Muscle of arm (tissue), 14 donors: ENCODE measurements at places on chromosomes 16 and 17.

DNA sequence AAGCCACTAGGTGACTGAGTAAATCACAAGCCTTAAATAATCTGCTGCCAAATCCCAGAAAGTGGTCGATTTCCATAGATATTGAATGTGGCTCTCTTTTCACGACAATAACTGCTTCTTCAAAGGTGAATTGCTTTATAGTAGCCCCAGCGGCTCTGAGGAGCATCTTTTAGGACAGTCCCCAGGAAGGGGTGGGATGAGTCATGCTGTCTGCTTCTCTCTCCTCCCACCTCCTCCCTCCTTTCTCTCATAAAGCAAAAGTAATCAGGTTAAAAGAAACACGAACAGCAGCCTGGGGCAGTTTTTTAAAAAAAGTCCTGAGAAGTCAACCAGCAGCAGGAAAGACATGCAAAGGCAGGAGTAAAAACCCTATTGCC, 1.8 kb downstream of the KIAA0513 start:
- DNase-seq = no peak

DNA sequence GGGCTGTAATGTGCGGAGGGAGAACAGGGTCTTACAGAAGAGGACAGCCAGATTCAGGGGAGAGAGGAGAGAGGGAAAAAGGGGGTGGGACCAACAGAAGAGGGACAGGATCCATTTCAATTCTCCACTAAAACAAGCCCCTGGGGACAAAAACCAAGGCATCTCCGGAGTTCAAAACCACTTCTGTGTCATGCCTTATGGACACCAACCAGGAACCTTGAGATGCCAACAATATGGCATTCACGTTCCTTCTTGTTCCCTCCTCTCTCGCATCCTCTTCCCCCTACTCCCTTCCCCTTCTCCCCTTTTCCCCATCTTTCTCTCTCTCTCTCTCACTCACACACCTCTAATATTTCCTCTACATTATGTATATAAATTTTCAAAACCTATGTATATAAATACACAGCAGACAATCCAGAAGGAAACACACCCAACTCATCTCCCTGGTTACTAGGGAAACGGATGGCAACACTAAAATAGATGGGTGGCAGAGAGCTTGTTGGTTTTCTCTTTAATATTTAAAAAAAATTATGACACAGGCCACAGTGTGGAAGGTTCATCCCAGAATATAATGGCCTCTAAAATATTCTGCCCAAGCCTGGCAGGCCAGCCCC, 123.1 kb downstream of the SLC39A11 start:
- no peak for DNase-seq

GRCh38 chr17:70872103-70872502, 702.8 kb downstream of the KCNJ2 start:
- DNase-seq = peak; percentile 22

DNA sequence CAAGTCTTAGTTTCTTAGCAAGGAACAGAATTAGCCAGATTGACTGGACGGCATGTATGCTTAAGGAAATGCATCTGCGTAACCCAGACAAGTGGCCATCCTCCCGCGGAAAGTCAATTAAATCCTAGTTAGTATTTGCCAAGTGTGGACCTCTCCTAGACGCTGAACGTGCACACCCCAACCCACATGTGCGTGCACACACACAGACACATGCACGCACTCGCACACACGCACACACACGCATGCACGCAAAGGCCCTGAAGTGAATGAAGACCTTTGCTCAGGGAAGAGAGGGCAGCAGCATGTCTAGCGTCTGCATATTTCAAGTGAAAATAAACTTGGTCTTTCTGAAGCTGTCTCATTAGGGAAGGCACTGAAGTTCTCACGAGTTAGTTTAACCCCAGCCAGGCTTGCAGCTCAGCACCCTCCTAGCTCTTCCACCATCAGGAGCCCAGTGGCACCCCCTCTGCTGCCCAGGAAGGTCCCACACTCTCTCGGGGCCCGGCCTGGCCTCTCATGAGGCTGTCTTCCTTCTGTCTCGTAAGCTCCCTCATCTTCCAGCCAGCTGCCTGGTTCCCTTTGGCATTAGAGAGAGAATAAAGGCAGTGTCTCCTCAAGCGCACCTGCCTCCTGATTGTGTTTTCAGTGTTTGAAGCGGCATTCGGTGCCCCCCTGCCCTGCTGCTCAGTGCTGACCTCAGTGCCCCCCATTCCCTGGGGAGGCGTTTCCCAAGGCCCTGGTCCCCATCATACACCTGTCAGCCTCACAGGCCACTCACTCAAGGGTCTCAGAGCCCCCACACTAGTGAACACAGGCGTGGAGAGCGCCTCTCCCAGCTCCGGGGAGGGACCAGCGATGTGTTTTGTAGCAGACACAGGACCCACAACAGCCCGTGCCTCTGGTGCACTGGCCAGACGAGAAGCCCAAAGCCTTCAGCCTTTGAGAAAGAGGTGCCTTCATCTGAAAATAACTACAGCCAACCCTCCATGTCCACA, 52.2 kb upstream of the CHMP6 start:
- DNase-seq = no peak

- no peak for DNase-seq
Observed at GRCh38 chr16:66131895-66132294, 234.6 kb upstream of the CDH5 start.

- no peak for DNase-seq
Observed at GRCh38 chr16:83804366-83804765, 3.4 kb upstream of the HSBP1 start.

DNA sequence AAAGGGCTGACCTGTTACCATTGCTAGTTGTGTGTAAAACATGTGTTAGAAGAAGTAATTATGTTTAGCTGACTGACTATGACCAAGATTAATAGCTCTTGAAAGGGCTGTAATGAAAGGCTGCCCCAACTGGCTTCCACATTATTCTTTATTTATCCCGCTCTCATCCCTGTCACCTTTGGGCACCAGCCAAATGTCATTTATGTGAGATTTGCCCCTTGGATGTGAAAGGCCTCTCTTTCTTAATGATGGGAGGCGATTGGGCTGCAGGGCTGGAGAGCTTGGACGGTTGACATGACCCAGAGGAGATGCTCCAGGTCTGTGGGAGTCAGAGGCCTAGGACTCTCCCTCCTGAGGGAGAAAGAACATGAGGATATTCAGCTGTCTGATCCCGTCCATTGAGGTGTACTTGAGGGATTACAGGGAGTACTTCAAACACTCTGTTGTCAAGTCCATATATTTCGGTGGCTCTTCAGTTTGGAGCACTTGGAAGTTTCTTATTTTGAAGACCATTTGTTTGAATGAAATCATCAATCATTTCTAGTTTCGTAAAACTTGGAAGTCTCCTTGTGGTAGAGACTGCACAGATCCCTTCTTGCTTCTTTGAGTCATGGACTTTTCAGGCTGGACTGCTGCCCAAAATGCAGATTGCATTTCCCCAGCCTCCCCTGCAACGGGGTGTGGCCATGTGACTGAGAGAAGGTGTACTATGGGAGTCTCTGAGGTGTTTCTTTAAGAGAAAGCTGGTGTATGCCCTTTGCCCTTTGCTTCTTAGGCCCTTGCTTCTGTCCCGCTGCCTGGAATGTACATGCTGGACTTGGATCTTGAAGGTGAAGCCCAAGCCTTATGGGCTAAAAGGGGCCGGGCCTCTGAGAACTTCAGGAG, 51.3 kb downstream of the FTO start:
- no peak for DNase-seq

- no peak for DNase-seq
Observed at GRCh38 chr17:5536866-5537650, 47.3 kb downstream of the NLRP1 start.

GRCh38 chr17:45052052-45052772, 780 bp upstream of the DCAKD start:
- DNase-seq = no peak

GRCh38 chr16:60204181-60204580, 1470.1 kb upstream of the GOT2 start:
- no peak for DNase-seq

- no peak for DNase-seq
Observed at GRCh38 chr16:68969338-68969737, 126.0 kb downstream of the TANGO6 start.

DNA sequence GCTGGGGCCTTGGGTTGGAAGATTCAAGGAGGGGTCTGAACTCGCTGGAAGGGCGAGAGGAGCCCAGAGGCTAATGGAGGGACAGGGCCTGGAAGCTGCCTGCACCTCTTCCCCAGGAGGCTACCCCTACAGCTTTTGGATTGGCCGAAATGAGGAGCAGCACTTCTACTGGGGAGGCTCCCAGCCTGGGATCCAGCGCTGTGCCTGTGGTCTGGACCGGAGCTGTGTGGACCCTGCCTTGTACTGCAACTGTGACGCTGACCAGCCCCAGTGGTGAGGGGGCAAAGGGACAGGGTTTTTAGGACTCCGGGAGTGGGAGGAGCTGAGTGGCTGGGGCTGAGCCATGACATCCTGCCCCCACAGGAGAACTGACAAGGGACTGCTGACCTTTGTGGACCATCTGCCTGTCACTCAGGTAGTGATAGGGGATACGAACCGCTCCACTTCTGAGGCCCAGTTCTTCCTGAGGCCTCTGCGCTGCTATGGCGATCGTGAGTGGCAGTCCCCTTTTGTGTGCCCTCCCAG, 8.8 kb downstream of the CNTNAP1 start:
- DNase-seq = no peak

DNA sequence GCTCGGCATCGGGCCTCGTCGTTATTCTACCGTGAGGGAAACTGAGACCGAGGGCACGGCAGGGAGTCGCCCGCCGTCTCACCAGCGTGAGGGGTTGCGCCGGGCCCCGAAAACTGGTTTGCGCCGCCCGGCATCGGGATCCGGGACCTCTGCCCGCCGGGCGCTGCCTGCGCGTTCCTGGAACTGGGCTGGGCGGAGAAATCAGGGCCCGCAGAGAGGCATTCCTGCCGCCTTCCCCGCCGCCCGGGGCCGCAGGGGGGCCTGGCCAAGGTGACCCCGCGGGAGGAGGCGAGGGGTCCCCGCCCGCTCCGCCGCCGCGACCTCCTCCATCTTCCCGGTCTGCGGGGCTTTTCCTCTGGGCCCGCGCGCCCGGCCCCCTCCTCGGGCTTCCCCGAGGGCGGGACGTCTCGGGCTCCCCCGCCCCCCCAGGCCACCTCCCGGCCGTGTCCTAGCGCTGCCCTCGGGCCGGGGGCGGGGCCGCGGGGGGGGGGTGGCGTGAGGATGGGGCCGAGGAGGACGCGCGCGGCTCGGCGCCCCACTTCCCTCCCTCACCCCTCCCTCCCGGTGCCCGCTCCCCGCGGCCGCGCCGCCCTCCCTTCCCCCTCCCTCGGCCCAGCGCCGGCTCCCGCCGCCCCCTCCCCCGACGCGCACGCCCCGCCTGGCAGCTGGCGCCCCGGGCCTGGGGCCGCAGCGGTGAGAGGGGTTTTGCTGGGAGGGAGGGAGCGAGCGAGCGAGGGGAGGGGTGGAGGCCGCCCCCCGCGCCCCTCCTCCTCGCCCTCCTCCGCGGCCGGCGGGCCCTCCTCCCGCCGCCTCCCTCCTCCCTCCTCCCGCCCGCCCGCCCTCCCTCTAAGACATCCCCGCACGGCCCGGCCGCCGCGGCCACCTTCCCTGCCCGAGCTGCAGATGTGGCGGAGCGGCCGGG, at the start of gene GLIS2:
GLIS2 (plus strand) TSS at position 882 of the 922 bp plus-strand sequence. CDS start 16,214 bp downstream, outside the sequence.
- DNase-seq = peak; percentile 82

DNA sequence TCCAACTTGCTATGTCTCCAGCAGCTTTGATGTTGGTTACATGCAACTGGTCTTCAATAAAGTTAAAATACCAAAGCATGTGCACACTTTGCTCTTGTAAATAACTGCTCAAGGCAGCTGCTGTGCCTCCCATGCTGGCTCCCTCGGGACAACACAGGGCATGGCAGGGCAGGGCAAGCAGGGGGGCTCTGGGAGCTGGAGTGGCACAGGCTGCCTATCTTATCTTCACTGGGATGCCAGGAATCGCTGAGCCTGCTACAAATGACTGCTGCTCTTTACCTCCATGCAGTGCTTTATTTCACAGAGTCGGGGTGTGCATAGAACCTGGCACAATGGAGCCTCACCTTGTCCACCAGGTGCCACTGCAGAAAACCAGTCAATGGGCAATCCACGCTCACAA, 21.8 kb downstream of the PEMT start:
- no peak for DNase-seq

DNA sequence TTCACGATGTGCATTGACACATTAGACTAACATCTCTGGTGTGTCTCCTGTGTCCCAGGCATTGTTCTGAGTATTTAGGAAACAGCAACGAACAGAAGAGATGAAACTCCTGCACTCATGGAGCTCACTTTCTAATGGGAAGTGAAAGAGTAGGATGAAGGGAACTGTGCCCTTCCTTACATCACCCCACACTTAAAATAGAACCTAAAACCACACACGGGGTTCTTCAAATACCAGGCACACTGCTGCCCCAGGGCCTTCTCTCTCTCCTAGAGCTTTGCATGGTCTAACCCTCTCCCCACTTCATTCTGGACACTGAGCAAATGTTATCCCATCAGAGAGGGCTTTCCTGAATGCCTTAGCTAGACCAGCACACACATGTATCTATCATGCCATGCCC, 33.7 kb downstream of the TRIM25 start:
- DNase-seq = no peak

DNA sequence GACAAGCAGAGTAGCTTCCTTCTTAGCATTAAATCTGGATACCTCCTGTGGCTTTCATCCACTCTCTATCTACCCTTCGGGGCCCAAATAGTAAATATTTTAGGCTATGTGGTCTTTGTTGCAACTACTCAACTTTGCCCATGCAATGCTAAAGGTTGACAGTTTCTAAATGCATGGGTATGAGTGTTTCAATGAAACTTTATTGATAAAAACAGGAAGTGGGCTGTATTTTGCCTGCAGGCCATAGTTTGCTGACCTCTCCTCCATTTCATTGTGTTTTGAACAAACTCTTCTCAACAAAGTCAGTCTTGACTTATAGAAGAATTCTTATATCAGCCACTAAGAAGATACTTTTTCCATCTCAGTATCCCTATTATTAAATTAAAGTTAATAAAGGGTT, 34.1 kb downstream of the ACSM2A start:
- DNase-seq = no peak

GRCh38 chr16:4477966-4478365, 1.8 kb downstream of the HMOX2 start:
- DNase-seq = no peak

- DNase-seq = peak; percentile 91
Observed at GRCh38 chr16:30075503-30076275, at the start of gene PPP4C. PPP4C (plus strand) TSS chr16:30075994; CDS start chr16:30076378, 384 bp downstream.

DNA sequence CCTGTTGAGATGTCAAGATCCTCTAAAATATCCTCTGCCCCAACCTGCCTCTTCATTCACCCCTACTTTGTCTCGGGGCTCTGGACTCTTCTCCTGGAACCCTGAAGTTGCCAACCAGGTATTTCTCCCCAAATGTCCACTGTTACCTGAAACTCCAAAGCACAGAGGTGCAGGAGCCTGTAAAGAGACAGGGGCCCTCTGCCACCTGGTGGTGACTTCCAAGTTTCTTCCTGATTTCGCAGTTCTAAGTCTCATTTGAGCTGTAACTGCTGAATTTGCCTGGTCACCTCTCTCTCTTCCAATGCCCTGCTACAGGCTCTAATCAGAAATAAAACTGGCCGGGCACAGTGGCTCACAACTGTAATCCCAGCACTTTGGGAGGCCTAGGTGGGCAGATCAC, 77.1 kb upstream of the RCVRN start:
- DNase-seq = no peak
